Germinal center (tissue), 1 donor: ENCODE measurements at places on chromosomes 11 and 22.

- DNase-seq: no peak
Observed at GRCh38 chr11:43830928-43831440, 49.6 kb upstream of the ALKBH3 start.

DNA sequence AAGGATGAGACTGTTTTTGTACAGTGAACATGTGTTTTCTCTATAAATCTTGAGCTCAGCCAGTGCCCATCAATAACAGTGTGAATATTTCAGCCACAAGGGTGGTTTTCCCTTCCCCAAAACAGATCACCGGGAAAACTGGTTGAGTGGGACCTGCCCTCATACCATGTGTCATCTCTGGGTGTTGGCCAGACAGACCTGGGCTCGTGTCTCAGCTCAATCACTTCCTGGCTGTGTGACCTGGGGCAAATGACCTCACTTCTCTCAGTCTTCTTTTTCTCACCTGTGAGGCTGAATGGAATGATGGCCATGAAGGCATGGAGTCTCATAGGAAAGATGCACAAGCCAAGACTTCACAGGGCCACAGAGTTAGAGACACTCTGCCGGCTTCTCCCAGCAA is 74.7 kb downstream of the COMMD9 start:
- DNase-seq: no peak

- peak; percentile 50 for DNase-seq
Observed at GRCh38 chr11:62324731-62325556, 12.3 kb upstream of the ASRGL1 start.

DNA sequence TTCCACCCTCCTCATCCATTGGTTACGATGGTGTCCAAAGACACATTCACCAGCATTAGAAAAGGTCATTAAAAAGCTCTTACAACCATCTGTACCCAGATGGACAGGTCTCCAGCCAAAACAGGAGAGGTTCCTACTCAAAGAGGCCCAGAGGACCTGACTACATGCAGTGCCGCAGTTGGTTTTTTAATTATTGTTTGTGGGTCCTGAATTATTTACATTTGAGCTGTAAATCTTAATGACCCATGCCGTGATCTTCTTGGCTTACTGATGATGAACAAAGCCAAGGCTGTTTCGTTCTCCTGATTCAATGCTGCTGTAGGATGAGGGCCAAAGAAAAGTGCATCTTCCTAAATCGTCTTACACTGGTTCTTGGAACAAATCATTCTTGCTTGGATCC is 83.7 kb downstream of the CADM1 start:
- no peak for DNase-seq

GRCh38 chr22:23382428-23383218 is 197.5 kb downstream of the IGLL1 start:
- no peak for DNase-seq

DNA sequence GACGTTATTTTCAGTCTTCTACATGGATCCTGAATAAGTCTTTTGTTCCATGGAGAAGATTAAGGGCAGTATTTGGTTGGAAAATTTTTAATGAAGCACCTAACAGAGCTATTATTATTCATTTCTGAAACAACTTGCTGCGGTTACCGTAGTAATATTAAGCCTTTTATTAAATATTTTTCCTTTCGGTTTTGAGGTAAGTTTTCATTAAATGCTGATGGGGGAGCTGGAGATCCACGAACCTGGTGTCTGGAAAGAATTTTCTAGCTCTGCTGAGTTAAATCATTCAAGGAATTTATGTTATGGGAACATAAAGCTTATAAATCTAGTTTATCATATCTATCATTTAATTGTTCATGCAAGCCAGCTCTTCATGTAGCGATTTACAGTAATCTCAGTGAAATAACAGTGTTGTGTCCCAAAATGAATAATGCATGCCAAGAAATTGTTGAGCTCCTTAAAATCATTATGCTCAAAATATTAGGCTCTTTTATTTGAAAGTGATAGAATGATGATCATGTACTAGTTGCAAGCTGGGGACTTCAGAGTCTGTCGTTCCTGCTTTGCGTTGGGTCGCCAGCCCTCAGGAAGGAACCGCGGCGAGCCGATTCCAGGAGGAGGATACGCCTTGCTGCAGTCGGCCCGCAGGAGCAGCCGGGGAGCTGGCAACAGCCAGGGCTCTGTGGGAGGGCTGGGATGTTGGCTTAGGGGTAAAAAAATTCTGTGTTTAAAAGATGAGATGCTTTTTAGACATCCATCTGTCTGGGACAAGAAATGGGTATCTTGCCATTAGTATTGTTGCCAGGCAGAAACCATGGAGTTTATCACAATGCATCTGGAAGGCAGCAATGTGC is 83.1 kb downstream of the TBC1D22A start:
- no peak for DNase-seq
